Activated CD8-positive, alpha-beta memory T cell treated with anti-CD3 and anti-CD28 coated beads for 24 hours (primary cell): ENCODE measurements at places on chromosomes 1 and 21.

GRCh38 chr1:189656628-189657530, 820.8 kb downstream of the BRINP3 start:
- DNase-seq, result no peak

- DNase-seq, result no peak
Measured at GRCh38 chr1:39501666-39502065, 10.2 kb downstream of the BMP8A start.

DNA sequence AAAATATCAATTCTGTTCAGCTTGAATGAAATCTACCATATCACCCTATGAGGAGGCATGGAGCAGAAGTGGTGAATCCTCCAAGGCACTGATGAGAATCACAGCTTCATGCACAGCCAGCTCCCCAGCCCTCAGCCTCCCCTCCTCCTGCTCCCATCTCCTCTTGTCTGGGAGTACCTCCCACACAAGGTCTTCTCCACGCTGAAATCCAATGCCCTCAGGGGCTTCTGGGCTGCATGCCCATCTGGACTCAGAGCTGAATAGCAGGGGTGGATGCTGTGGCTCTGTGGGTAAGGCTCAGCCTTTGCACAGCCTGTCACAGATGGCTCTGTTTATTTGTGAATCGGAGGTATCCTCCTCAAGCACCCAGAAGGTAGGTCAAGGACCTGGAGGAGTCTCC, 48.6 kb downstream of the KCNC4 start:
- no peak for DNase-seq

DNA sequence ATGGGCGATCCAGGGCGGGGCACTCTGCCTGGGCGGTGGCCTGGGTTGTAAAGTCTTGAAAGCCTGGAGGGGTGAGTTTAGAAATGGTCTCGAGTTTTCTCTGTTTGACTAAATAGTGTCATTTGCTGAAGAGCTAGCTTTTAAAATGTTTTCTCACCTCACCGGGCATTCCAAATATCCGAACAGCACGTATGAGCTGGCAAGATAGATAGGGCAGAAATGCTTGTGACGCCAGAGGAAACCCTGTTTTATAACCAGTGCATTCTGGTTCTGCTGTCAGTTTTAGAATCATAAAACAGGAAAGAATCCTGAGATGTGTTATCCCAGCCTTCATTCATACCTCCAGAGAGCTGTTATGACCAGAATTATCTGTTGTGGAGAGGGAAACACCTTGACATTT, 725 bp downstream of the RTCA start:
- DNase-seq, result no peak

- DNase-seq, result no peak
Measured at GRCh38 chr1:55321942-55322341, 106.8 kb upstream of the USP24 start.

DNA sequence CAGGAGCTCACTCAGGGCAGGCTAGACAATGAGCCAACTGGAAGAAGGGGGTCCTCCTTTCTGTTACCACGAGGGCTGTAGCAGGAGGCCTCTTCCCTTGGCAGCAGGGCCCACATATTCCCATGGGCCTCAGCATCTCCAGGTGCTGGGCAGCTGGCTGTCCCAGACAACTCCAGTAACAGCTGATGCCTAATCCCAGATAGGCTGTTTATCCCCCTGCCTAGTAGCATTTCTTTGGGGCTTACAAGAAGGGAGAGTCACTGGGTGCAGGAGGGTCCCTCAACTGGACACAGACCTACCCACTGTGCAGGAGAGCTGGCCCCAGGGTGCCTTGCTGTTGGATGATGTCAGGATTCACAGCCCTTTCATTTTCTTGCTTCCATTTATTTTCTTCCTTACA, 278.2 kb downstream of the DSCAM start:
- no peak for DNase-seq

DNA sequence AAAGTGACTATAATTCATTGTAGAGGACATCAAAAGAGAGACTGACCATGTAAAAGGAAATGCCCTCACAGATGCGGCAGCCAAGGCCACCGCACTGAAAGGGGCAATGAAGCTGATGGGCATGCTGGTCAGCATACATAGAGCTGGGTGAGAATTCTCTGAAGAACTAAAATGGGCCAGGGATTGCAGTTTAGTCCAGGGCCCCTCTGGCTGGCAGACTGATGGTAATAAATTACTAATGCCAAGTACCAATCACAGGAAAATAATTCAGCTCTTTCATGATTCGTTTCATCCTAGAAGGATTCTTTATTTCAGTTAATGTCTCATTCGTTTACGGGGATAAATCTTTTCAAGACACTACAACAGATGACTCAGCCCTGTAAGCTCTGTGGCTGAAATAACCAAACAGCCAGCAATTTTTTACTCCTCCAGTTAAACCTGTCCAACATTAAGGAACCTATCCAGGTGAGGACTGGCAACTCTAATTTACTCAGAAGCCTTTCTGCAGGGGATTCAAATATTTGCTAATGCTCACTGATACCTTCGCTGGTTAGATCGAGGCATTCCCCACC, 56.9 kb upstream of the MAP1LC3C start:
- no peak for DNase-seq

DNA sequence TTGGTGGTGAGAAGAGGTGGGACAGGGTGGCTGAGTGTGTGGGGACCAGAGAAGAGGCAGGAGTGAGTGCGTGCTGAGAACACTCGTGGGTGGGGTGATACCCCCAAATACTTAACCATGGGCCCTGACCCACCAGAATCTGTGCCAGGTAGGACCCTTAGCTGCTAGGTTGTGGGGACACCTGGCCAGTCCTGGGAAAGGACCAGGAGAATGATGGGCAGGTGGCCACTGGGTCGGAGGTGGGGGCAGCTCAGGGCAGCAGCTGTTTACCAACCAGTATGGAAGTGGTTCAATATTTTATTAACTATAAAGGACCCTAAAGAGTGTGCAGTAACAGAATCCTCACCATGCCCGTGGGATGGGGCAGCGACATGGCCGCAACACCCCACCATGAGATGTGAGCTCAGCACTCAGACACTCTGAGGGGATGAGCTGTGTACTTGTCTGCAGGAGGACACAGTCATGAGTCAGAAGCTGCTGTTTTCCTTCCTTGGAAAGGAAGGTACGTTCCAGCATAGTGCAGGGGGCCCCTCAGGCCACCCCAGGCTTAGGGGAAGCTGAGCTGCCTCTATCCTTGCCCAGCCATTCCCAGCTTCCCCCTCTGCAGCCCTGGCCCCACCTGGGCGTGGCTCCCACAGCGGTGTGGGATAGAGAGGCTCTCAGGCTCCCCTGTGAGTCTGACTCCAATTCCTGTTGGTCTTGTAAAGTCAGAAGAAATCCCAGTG, 25.4 kb downstream of the TEX35 start:
- peak; percentile 26 for DNase-seq

DNA sequence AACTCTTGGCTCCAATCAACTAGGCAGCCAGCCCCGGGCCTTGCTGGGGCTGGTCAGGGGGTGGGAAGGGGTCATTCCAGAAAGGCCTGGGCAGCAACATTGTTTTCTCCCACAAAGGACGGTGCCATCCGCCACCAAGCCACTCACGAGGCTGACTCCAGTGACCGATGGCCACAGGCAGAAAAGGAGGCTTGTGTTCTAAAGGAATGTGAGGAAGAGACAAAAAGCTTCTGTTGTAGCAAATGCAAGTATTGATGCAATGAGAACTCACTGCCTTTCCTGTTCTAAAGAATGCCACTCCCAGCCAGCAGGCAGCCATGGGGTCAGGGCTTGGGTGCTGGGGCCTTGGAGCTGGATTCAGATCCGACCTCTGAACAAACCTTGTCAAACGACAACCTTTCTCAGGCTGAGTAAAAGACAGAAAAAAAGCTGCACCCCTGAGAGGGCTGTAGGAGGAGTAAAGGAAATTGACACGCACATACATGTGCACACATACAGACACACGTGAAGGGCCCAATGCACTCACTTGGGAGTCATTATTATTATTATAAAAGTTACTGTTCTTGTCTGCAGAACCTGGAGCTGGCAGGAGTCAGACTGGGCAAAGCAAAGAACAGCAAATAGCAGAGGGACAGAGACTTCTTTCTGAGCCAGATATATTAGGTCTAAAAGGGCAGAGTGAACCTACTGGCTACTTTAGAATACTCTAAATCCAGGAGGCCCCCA, 13.9 kb upstream of the PRMT2 start:
- no peak for DNase-seq

- no peak for DNase-seq
Measured at GRCh38 chr1:238404921-238405320, 514.2 kb upstream of the ZP4 start.

DNA sequence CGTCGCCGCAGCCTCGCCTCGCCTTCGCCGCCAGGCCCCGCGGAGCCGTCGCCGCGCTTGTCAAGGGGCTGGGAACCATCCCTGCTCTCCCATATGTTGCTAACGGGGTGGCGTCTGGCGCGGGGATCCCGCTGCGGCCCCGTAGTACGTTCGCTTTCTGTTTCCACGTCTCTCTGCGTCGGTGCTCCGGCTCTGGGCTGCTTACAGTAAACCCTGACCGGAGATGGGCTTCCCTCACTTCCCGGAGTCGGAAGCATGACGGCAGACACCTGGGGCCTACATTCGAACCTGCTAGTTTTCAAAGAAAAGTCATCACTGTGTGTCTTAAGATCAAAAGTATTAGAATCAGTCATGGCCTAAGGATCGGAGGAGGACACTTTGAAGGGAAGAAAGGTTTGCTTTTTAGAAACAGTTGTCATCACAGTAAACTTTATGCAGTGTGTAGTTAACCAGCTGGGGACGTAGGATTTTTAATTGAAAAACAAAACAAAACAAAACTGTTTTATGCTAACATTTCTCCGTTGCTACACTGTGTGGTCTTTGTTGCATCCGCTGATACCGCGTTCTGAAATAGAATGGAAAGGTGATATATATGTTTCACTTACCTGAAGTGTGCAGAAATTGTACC, 69.0 kb downstream of the SLC35A3 start:
- DNase-seq, result peak; percentile 87

DNA sequence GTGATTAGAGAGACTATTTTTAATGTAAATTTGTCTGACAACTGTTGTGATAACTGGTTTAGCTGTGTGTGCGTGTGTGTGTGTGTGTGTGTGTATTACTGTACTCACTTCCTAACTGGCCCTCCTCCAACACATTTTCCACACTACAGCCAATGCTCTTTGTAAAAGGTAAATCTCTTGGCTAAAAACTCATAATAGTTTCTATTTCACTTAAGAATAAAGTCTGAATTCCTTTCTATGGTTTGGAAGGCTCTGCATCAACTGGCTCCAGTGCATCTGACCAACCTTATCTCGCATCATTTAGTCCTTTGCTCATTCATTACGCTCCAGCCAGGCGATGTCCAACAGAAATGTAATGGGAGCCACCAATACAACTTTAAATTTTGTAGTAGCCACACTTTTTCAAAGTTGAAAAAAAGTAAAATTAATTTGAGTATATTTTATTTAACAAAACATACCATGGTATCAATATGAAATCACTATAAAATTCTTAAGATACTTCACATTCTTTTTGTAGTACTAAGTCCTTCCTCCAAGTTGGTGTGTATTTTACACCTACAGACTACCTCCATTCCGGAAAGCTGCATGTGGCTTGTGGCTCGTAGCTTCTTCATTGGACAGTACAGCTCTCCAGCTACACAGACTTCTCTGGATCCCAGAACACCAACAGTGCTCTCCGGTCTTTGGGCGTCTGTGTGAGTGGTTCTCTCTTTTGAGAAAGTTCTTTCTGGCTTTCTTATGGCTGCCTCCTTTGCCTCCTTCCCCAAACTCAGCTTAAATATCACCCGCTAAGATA, 68.9 kb downstream of the NRIP1 start:
- no peak for DNase-seq

DNA sequence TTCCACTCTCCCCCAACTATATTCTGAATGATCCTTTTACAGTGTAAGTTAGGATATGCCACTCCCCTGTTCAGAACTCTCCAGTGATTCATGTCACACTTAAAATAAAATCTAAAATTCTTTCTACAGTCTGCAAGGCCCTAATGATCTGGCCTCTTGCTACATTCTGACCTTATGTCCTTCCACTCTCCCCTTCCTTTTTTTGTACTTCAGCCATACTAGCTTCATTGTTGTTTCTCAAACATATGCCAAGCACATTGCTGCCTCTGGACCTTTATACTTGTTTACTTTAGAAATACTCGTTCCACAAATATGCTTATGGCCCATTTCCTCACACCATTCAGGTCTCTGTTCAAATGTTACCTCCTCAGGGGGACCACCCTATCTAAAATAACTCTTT, 14.8 kb upstream of the PSMA5 start:
- no peak for DNase-seq

- DNase-seq, result no peak
Measured at GRCh38 chr1:115172270-115172669, 83.0 kb upstream of the TSPAN2 start.

GRCh38 chr1:177185209-177185608, 14.5 kb downstream of the BRINP2 start:
- DNase-seq, result no peak

DNA sequence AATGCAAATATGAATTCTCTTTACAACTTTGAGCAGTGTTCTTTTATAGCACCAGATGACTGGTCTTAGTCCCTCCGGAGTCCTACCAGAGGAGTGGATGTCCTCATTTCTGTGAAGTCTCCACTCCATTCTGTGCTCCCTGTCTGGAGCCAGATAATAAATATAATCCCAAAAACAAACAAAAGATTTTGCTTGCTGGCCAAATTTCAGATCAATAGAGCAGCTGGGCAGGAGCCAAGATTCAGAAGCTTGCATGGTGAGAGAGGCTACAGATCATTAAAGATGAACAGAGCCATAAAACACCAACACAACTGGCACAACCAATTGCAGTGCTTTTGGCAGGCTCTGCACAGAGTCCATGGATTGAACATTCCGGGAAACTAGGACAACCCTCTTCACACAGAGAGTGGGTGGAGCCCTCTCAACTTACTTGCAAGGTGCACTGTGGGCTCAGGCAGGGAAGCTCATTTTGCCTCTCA, 231.5 kb upstream of the SNX7 start:
- no peak for DNase-seq

GRCh38 chr21:29230551-29231261, 68.0 kb upstream of the BACH1 start:
- no peak for DNase-seq

DNA sequence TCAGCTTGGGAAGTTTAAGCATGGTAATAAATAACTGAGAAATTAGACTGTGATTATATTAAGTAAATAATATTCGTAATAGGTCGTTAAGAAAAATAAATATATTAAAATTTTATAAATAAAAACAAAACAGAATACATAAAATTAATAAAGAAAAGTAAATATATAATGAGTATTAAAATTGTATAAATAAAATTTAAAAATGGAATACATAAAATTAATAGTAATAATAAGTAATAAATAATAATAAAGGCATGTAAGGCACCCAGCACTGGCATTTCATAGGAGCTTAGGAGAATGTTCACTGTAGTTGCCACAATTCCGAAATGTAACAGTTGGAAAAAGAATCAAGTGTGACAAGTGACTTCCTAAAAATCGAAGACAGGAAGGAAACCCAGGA, 45.8 kb upstream of the FHAD1 start:
- no peak for DNase-seq

GRCh38 chr1:244102468-244102867, 51.4 kb downstream of the ZBTB18 start:
- no peak for DNase-seq

- no peak for DNase-seq
Measured at GRCh38 chr1:45643978-45644377, 20.1 kb upstream of the CCDC17 start.

- no peak for DNase-seq
Measured at GRCh38 chr1:203680765-203681164, 54.1 kb downstream of the ATP2B4 start.

- DNase-seq, result no peak
Measured at GRCh38 chr1:18079941-18080735, 27.5 kb upstream of the IGSF21 start.

- DNase-seq, result no peak
Measured at GRCh38 chr1:202760589-202760988, 47.6 kb downstream of the KDM5B start.

GRCh38 chr1:55466921-55467320, 251.8 kb upstream of the USP24 start:
- DNase-seq, result no peak

GRCh38 chr21:44911384-44912157, 9.1 kb downstream of the ITGB2 start:
- peak; percentile 87 for DNase-seq
